ENCODE measurements at places on chromosomes 11 and 22.

DNA sequence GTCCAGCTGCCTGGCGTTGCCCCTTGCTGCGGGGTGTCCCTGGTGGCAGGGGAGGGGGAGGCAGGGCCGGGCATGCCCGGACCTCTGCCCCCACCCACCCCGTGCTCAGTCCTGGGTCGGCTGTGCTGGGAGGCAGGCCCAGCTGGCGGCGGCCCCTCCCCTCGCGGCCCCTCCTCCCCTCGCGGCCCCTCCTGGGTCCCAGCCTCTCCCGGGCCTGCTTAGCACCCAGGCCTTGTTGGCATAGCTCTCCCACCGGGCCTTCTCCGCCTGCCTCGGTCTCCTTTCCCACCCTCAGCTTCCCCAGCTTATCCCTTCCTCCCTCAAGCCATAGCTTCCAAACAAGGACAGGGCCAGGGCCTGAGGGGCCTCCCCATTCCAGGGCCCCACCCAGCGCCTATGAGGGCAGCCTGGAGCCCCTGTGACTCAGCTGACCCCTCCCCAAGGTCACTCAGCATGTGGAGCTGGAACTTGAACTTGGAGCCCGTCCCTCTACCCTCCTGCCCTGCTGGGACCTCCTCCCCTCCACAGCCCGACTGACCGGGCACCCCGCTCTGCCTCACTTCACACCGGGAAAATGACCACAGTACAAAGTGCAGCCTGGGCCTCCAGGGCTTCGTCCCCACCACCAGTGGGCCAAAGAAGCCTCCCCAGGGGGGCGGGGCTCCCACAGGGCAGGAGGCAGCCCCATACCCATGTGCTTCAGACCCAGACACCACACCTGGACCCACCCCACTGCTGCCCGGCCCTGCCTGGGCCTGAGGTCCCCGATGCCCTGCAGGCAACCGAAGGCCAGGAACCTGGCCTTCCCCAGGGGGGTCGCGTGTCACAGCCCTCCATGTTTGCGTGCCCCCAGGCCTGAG is 1.2 kb downstream of the EPS8L2 start:
- no peak for DNase-seq

DNA sequence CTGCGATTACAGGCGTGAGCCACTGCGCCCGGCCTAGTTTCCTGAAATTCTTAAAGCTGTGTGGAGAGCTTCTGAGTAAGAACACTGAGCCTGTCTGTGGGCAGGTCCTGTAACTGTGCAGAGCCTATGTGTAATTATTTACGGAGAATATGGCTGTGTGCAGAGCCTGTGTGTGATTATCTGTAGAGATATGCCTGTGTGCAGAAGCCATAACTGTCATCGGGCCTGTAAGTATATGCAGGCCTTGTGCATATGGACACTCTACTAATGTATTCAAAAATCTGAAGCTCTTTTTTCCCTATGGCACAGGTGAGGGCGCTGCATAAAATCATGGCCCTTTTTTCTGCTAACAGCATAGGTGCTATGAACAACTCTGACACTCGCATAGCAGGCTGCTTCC is at the start of gene OR52B6:
Gene OR52B6 (plus strand): TSS at position 301 of the 400 bp plus-strand sequence. CDS start 0 bp downstream, at position 301.
- no peak for DNase-seq

DNA sequence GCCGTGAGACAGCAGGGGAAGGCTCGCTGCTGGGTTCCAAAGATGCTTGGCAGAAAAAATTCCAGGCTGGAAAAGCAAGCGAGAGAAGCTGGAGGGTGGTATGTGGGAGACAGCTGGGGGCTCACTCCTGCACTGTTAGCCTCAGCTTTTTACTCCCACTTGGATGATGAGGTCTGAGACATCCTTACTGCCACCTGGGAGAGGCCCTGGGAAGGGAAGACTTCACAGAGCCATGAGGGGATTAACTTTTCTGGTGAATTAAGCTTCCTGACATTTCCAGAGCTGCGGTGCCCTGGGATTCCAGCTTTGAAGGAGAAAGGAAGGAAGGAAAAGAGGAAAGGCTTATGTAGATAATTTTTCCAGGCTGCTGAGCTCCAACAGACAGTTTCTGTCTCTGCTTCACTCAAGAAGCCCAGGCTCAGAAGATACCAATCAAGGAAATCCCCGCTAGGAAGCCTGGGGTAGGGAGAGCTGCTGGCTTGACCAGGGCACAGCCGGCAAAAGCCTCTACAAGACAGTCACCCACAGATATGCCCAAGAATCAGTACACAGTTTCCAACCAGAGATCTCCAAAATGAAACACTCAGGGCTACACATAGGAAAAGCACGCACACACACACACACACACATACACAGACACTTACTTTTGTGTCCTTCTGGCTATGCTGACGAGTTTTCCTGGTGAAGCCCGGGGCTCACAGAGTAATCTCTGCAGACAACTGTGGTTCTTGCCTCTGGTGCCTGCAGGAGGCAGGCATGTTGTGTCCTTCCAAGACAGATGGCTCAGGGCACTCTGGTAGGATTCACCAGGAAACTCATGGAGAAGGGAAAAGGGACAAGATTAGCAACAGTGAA is 907 bp downstream of the MCHR1 start:
- no peak for DNase-seq

- DNase-seq: no peak
Observed at GRCh38 chr22:23632178-23632577, at the start of gene DRICH1. Gene DRICH1, minus strand, starts transcription at chr22:23632321. Its CDS starts 298 bp downstream, at chr22:23632023.

DNA sequence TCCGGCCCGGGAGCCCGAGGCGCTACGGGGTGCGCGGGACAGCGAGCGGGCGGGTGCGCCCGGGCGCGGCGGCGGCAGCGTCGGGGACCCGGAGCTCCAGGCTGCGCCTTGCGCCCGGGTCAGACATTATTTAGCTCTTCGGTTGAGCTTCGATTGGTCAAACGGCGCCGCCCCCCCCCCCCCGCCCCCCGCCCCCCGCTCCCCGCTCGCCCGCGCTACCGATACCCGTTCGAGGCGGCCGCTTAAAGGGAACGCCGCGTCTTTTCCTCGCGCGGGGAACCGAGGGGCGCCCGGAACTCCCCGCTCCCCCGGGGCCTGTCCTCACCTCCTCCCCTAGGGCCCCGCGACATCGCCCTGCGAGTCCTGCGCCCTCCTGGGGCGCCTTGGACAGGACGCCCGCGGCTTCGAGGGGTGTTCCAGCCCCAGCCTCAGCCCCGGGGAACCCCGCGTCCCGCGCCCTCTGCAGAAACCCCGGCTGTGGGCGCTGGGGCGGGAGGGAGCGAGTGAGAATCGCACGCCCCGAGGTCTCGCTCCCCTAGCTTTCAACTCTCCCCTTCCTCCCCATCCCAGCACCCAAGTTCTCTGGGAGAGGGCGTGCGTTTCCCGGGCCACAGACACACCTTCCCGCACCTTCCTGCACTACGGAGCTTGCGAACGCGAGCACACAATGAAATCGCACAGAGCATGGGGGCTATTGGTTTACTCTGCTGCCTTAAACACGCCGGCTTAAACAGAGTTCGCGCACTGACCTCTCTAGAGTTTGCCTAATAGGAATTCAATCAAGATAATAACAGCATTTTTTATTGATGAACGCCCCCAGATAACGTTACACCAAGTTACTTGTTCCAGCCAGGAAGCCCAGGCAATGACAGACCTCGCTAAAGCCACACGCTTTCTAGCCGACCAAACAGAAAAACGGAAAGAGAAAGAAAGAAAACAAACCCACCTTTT is at the start of gene BDNF:
Gene BDNF (minus strand): TSS at position 105 of the 951 bp plus-strand sequence. CDS start 41,891 bp downstream, outside the sequence.
- DNase-seq: no peak

DNA sequence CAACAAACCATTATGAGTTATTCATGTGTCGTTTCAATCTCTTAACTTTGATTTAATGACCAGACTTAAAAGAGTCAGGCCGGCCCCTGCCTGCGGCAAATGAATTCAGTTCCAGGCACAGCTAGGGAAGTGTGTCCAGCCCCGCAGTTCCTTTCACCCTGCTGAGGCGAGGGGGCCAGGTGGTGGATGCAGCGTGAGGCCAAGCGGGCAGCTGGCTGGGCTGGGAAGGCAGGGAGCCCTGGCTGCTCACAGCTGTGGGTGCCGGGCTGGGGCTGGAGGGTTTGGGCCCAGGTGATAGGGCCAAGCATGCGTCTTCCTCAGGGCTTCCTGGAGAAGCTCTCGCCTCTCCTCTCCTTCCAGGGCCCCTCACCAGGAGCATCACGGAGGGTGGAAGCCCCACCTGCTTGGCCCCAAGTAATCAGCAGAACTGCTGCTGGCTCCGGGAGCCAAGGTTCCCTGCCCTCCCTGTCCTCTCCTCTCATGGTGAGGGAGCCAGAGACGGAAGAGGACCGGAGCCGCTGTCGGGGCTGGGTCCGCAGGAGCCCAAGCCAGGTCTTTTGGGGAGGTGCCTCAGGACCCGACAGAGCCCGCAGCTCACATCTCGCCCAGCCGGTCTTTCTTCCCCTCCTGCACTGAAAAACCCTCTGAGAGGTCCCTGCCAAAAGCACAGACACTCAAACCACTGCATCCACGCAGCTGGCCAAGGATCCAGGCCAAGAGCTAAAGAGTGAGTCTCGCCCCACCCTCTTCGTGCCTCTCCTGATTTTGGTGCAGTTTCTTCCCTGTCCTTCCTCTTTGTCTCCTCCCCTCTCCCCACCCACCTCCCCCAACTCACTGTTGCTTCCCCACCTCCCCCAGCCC is 97.0 kb downstream of the ST3GAL4 start:
- DNase-seq: no peak

DNA sequence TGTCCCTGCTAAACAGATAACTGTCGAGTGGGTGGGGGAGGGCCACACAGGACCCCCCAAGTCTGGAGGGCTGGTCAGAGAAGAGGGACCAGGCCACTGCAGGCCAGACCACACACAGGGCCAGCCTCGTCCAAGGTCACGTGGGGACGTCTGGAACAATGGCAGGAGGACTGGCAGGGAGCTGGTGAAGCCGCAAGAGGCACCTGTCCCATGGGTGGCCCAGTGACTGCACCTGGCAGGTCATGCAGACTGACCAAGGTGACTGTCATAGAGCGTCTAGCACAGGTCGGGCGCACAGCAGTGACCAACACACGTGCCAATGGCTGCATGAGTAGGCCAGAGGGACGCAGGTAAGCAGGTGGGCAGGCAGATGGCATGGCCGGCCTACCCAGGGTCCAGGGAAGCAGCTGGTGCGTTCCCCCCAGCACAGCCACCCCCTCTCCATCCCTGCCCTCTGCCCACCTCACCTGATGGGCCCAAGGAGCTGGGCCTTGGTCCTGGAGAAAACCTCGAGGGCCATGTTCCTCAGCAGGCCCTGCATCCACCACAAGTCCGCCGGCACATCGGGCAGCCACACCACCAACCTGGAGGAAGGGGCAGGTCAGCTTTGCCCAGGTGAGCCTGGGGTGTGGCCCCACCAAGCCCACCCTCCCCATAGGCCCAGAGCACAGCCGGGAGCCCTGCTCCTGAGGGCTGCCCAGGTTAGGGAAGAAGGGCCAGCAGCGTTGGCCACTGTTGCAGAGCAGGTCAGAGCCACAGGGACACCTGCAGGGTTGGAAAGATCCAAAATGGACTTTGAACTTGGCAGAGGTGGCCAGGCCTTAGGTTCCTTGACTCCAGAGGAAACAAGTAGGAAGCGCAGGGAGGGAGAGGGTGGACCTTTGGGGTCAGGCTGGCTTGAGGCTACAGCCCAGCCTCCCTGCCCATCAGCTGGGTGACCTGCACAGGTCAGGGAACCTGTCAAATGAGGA is 10.4 kb downstream of the PNPLA5 start:
- DNase-seq: no peak

DNA sequence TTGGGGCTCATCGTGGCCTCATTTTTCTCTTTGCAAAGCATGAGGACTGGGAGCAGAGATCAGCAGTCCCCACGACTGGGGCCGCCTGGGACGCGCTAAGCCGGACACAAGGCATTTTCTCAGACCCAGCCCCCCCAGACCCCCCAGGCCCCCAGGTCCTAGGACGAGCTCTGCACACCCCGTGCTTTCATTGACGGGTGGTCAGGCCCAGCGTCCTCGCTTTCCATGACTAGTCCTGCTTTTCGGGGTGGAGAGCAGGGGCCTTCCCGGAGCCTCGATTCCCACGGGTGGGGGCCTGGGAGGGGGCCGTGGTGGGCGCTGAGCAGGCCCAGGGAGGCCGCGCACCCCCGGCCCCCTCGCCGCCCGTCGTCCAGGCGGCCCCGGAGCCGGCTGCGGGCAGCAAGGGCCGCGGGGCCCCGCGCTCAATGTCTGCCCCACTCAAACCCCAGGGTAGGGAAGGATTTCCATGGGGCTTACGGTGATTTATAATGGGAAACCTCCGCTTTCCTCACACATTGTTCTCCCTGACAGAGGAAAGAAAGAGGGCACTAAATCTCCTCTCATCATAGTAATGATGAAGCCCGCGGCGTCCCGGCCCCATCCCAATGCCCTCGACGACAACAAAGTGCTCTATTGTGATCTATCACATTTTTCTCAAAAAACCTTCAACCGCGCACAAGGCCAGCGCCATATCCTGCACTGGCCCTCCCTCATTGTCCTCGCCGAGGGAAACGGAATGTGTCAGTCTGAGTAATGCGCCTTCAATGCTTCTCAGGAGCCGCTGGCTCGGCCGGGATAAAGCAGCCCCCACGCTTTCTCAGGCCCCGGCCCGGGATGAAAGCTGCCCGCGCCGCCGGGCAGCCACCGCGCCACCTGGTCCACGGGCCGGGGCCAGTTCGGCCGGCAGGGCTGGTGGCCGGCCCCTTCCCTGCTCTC is 10.4 kb upstream of the LINC01488 start:
- no peak for DNase-seq

DNA sequence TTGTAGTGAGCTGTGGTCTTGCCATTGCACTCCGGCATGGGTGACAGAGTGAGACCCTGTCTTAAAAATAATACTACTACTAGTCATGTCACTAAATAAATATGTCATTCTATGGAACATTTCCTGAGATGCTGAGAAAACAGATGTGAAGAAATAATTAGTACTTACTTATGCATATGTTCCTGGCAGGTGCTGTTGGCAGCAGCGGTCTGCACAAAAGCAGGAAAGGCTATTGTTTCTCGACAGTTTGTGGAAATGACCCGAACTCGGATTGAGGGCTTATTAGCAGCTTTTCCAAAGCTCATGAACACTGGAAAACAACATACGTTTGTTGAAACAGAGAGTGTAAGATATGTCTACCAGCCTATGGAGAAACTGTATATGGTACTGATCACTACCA is 8.8 kb downstream of the ARCN1 start:
- DNase-seq: no peak

DNA sequence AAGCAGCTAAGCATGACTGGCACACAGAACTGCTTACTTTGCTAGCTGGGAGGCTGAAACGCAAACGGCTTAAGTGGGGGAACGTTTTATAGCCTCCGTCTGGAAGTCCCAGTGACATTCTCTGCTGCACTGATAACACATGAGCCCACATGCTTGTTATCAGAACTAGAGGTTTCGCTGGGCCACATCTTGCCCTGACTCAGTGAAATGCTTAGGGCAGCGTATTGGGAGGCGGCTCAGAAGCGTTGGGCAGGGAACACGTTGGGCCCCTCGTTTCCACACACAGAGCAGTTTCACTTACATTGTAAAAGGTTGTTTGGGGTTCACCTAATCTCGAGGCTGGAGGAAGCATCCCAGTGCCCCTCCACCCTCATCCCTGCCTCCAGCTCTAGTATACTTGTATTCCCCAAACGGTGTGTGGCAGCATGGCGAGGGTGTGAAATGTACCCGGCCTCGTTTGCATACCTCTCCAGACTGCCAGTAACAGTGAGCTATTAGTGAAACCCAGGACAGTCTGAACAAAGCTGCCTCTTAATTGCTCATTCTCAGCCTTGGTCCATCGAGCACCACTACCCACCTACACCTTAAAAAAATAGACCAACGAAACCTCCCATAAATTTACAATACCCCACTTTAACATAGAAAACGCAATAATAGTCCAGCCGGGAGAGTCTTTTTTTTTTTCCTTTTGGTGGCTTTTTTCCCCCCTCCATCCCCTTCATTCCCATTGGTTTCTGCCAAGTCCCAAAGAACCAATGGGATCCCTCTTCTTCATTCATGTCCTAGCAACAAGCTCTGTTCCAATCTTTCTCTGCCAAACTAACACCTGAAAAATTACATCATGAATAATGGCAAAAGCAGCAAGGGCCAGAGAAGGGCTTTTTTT is 218.8 kb upstream of the SORL1-AS1 start:
- DNase-seq: no peak

All from stimulated activated CD4-positive, alpha-beta T cell treated with anti-CD3 and anti-CD28 coated beads, Interleukin-2, amount 100 ng/mL, for 4 hours (primary cell).